Inflammatory macrophage (primary cell): ENCODE measurements at places on chromosomes 16 and 17.

DNA sequence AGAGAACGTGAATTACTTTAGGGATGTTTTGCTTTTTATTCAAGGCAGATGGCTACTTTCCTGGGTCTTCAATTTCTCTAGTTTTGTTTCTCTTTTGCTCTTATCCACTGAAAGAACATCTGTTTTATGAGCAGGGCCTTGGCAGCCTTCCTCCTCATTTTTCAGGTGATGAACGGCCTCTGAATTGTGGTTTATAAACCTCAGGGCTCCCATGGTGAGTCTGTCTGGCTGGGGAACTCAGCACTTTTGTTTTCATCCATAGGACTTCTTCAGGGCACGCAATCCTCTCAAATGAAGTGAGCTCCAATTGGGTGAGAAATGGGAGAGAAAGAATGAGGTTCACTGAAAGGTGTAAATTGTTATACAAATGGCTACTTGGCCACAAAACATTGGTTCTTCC, 186.4 kb upstream of the ERCC4 start:
- no peak for DNase-seq

DNA sequence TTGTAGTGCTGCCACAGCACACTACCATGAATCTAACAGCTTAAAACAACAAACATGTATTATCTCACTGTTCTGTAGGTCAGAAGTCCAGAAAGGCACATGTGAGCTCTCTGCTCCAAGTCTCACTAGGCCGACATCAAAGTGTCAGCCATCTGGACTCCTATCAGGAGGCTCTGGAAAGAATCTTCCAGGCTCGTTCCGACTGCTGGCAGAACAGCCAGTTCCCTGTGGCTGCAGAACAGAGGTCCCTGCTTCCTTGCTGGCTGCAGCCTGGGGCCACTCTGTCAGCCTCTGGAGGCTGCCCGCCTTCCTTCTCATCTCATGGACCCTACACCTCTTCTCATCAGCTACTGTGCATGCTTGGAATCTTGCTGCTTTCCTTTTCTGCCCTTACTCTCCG, 168.9 kb downstream of the CBLN1 start:
- no peak for DNase-seq

DNA sequence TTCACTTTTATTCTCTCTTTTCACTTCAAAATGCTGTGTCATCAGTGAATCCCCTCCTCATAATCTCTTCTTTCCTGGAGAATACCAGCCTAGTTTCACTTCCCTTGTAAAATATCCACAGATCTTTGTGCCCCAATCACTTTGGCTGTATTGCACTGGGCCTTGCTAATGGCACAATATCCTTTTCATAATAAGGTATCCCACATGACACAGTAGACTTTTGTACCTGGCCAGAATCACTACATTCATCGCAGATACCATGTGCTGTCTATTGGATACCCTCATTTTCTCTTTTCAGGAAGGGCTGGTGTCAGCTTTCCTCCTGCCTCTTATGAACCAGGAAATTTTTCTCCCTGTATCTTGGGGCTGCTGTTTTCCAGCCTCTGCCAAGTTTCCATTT, 25.7 kb upstream of the TOX3 start:
- DNase-seq, result no peak

DNA sequence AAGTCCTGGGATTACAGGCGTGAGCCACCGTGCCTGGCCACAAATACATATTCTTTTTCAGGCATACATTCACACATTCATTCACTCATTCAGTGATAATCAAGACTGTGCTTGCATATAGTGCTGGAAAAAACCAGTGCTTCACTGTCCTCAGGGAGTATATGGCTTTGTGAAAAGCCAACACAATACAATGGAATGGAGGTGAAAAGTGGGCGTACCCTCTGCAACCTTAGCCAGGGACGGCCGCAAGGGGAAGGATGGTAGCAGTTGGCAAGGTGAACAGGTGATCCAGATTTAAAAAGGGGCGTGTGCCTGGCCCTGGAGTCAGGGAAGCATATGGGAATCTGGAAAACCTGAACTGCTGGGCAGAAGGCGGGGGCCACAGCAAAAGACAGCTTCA, 18.1 kb upstream of the GAN start:
- no peak for DNase-seq
